ENCODE measurements at places on chromosomes 11 and 22.

- no peak for DNase-seq
Measured at GRCh38 chr22:25281675-25282345, 62.4 kb downstream of the CRYBB2 start.

GRCh38 chr11:64537876-64538275 is 53.1 kb upstream of the SLC22A12 start:
- DNase-seq: no peak

- DNase-seq: no peak
Measured at GRCh38 chr22:48819232-48819631, 1008.4 kb downstream of the BRD1 start.

DNA sequence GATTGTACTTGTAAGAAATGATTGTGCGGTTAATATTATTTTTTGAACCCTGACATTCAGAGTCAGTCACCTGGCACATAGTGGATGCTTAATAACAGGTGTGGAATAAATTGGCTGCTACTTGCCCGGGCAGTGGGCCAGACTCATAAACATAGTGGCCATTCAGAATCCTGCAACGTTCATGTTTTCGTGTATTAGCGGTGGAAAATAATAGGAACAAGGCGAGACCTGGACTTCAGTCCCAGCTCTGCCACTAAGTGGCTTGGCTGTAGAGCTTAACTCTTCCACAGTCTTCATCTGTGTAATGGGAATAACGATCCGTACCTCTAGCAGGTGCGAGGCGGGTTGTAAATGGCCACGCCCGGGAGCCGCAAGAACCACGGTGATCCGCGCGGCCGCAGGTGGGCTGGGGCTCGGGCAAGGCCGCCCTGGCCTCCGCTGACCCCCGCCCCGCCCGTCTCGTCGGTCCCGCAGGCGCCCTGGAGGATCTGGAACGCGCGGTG is 761 bp upstream of the TMEM25 start:
- DNase-seq: no peak

DNA sequence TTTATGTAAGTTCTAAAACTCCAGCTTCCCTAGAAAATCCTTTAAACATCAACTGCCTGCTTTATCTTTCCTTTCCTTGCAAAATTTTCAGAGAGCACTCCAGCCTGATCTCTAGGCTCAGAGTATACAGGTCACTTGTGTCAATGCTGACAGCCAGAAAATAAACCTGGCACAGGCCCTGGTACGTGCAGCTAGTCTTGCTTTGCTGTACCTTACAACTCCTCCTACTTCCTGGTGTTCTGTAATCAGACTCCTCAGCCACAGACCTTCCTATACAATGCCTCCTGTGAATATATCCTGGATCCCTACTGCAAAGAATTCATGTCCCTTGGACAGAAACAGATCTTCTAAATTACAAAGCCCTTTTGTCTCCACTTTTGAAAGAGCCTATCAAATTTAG is 24.2 kb upstream of the TMEM123 start:
- no peak for DNase-seq

- no peak for DNase-seq
Measured at GRCh38 chr11:109747839-109748238, 325.8 kb downstream of the C11orf87 start.

DNA sequence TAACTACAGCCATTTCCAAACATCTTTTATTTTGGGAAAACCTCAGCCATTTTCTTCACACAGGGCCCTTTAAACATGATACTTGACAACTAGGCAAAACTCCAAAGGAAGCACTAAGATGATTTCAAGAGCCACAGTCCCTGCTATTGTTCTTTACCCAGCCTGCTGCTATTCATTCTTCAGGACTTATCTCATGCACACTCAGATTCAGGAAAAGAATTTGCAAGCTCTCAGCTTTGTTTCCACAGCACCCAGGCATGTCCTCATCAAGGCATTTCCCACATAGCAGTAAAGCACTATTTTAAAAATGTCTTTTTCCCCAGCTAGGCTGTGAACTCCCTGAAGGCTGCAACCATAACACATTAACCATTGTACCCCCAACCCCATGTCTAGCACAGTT is 609.3 kb upstream of the CCDC90B start:
- DNase-seq: no peak

DNA sequence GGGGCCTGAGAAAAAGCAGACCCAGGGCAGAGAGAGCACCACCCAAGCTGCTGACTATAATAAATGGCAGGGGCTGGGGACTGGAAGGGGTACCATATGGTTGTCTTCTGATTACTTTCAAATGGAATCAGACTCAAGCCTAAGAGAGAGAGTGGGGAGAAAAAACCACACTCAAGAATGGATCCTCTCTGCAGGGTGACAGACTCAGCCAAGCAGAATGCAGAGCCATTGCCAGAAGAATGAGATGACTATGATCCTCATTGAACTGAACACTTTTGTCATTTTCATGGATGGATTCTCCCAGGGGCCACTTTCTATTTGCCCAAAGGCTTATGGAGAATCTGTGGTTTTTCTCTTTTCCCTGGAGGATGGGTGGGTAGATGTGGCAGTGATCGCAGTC is 8.7 kb downstream of the UBASH3B start:
- DNase-seq: no peak

DNA sequence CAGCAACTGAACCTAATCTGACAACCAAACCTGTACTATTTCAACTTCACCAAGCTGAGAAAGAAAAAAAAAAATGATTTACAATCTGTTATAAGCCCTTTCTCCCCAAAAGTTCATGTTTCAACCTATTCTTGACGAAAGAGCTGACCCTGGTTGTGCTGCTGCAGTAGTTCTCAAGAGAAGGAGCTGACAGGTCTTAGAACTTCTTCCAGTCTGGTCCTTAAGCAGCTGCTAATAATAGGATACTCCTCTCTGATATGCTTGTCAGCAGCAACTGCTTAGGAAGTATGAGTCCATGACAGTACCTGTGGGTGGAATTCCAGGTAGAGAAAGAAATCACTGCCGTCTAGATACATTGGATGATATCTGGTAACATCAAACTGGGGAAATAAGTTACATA is 735.1 kb upstream of the CCDC90B start:
- no peak for DNase-seq

- no peak for DNase-seq
Measured at GRCh38 chr11:3170756-3171650, 5.9 kb upstream of the OSBPL5 start.

DNA sequence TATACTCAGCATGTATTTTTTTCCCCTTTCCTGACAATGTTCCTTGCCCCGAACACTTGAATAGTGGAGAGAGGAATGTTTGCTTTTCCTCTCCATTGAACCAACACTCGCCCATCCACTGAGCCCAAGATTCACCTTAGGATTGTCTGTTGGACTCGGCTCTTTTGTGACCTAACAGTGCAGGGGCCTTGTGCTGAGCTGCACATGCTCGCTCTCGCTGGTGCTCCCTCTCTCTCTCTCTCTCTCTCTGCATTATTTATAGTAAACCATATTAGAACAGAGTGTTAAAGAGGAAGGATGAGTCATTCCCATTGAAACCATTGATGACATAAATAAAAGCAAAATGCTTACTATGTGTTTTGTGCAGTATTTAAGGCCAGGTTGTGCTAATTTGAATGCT is 20.7 kb downstream of the ZBTB16 start:
- DNase-seq: no peak

GRCh38 chr11:58832056-58832645 is 12.4 kb downstream of the GLYATL2 start:
- no peak for DNase-seq

GRCh38 chr11:96332126-96332771 is 10.7 kb downstream of the MAML2 start:
- no peak for DNase-seq
